ENCODE measurements at places on chromosomes 2 and 18.

GRCh38 chr18:7876354-7877104, 309.4 kb downstream of the PTPRM start:
- no peak for DNase-seq

DNA sequence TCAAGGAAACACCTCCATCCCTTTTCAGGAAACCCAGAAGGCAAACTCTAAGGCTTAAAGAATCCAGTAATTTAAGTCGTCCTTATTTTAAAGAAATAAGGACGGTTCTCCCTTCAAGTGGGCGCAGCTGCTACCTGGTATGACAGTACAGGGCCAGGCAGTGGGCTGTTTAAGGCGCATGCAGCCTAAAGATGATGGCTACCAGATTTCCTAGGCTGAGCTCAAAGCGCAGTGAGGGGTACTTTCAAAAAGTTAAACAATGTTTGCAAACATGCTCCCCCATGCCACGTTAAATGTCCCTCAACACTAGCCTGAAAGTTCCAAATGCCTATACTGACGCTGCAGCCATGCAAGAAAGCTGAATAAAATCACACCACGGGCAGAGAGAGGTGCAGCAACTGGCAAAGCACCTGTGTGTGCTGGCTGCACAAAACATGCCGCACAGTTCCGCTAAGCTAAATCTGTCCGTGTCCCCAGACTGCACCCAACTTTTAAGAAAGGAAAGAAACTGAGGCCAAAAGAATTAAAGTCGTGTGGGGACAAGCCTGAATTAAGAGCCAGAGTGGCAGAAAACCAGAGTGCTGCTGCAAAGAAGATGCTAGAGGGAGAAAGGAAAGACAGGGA, 583 bp downstream of the HIBCH start:
- no peak for DNase-seq

DNA sequence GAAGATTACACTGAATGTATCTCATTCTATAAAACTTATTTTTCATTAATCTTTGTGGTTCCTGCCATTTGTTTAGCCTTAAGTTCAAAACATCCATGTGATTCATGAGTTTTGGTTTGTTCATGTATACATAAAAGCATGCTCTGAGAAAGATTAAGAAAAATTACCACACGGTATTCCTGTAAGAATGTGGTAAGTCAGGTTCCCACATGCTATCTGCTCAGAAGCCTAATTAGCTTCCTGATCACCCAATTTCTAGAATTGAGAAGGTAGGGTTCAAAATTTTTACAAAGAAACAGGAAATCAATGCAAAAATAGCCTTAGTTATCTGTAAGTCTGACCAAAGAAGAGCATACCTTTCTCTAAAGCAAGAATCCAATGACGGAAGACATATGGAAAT, 241.6 kb upstream of the VRK2 start:
- DNase-seq: no peak

GRCh38 chr2:151037434-151037833, 224.2 kb downstream of the RBM43 start:
- no peak for DNase-seq

- DNase-seq: no peak
Observed at GRCh38 chr18:79708412-79708811, 28.8 kb downstream of the CTDP1 start.

DNA sequence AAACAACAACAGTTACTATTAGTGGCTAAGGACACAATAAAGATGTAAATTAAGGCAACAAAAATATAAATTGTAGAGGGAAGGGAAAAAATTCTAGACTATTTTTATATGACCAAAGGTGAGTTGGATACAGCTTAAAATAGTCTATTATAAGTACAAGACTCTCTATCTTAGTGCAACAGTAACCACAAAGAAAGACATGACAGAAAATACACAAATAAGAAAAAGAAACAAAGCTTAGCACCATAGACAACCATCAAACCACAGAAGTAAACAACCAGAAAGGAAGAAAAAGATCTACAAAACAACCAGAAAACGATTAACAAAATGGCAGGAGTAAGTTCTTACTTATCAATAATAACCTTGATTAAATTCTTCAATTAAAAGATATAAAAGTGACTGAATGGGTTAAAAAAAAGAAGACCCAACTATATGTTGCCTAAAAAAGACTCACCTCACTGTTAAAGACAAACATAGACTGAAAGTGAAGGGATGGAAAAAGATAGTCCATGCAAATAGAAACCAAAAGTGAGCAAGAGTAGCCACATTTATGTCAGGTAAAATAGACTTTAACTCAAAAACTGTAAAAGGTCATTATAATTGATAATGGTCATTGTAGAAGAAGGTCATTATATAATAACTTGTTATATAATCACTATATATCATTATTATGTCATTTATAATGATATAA, 62.5 kb downstream of the USP40 start:
- no peak for DNase-seq

DNA sequence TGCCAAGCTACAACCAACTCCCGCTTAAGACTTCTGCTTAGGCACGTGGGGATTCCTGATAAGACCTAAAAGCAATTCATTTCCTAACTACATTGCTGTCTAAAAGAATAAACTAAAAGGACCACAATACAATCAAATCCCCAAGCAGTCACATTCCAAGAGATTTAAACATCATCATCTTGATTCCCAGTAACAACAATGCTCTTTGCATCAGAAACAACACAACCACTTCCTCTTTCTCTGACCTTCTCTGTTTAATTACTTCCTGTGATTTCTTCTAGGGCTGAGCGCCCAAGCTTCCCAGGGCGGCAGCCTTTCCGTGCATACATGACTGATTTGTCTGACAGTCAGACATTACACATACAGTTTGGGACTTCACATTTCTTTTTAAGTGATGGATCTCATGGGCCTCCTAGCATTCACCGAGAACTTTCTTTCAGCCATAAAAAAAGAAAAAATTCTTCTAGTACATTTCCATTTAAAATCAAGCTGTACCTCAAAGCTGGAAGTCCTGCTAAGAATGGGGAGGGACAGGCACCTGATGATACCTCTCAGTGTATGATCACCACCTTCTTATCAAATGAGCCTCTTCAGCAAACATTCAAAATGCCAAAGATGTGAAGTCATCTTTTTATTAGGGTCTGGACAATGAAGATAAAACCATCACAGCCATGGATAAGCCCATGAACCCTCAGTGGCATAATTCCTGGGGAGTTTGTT, 11.5 kb downstream of the SPRED2 start:
- DNase-seq: no peak

GRCh38 chr2:163556511-163556910, 179.3 kb downstream of the FIGN start:
- DNase-seq: no peak

GRCh38 chr2:152542995-152543481, 174.2 kb downstream of the PRPF40A start:
- DNase-seq: peak; percentile 58

GRCh38 chr2:188280811-188281222, 10.9 kb upstream of the GULP1 start:
- no peak for DNase-seq

- DNase-seq: no peak
Observed at GRCh38 chr2:188979187-188980114, 5.3 kb downstream of the COL3A1 start.

GRCh38 chr2:196278491-196278911, 107.1 kb upstream of the STK17B start:
- DNase-seq: peak; percentile 21

DNA sequence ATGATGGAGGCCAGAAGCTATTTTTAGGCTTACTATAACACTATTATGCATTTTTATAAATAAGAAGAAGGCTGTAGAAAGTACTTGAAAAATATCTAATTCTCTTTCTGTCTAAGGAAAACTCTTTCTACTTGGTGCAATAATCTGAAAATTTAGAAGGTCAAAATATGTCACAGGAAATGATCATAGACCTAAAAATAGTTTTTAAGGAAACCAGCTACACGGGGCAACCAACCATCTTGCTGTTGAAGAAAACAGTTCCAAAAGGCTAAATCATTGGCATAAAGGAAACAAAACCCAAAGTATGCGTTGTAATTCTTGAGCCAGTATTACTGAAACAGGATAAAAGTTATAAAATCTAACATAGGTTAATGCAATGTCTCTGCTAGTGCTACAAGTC, 40.2 kb downstream of the SOCS6 start:
- no peak for DNase-seq

- DNase-seq: peak; percentile 35
Observed at GRCh38 chr18:49858309-49859020, 45.1 kb upstream of the ACAA2 start.

DNA sequence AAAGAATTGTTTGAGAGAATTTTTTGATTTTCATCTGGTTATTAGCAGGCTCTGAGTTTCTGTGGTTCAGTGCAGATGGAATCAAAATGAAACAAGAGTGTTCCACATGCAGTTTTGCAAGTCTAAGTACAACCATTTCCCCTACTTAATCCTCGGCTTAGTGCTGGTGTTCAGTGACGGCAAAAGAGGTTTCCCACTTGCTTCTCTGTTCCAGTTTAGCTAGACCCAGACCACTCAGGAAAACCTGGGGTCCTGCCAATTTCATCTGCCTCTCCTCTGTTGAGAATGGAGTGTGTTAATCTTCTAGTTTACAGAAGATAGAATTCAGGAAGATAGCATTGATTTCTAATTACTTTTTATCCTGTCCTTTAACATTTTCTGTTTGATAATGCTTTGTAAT, 996.2 kb upstream of the FANCL start:
- DNase-seq: no peak

GRCh38 chr2:48318116-48318515, 211.8 kb upstream of the STON1 start:
- DNase-seq: no peak

GRCh38 chr18:34932792-34933466, 108.3 kb upstream of the MAPRE2 start:
- no peak for DNase-seq

DNA sequence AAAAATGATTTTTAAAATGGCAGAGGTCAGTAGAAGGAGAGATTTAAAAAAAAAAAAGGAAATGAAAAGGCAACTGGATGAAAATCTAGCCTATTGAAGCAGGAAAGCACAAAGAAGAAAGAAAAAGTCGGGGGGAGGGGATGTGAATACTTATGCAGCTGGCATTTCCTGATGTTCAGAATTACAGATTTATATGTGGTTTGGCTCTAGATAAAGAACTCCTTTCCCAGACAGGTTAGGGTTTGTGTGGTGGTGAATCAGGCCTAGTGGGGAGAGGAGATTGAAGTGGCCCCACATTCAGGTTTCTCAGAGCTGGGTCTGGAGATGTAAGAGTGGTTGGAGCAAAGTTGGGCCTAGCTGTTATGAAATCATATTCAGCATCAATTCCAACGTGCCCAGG, 394.4 kb downstream of the FIGN start:
- no peak for DNase-seq

- DNase-seq: no peak
Observed at GRCh38 chr2:60826111-60826510, 55.3 kb upstream of the REL start.

GRCh38 chr2:43894743-43895142, 56.0 kb downstream of the ABCG8 start:
- no peak for DNase-seq

DNA sequence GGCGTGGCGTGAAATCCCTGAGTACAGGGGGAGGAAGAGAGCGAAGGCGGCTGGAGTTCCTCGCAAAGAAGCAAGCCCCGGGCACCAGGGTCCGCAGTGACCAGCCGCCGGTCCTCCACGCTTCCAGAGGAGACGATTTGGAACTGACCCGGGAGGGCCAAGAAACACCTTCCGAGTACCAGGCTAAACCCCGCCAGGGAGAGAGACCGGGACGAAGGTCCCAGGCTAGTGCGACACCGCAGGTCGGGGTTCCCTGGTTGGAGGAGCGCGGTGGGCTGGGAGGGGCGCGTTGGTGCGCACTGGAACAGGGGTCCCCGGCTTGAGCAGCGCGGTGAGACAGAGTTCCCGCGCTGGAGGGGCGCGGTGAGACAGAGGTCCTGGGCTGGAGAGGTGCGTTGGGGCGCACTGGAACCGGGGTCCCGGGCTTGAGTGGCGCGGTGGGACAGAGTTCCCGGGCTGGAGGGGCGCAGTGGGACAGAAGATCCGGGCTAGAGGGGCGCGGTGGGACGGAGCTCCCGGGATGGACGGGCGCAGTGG, 901 bp downstream of the WDFY1 start:
- no peak for DNase-seq

DNA sequence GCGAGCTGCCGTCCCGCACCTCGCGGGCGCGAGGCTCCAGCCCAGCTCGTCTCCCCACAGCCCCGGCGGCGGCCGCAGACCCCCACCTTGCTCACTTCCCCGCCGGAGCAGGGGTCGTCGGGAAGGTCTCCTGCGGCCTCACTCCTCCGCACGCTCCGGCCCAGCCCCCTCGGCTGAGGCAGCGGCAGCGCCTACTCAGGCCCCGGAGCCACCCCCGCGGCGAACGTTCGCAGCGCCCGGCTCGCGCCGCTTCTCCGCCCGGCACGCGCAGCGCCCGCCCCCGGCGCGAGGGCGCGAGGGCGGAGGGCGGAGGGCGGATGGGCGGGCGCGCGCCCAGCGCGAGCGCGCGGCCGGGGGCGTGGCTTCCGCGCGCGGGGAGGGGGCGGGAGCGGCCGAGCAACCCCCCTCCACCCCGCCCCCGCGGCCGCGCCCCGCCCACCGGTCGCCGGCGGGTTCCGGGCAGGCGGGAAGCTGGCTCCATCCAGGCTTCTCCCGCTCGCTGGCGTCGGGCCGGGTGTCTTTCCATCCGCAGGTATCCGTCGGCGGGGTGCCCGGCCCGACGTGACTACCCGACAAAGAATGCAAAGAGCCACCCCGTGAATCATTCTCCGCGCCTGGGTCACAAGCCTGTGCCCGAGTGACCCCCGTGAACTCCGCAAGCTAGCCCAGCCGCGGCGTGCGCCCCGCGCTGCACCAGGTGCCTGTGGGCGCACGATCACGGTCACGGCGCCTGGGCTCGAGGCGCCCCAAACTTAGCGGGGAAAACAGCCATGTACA, at the start of gene DTNB:
TSS of gene DTNB (minus strand) at position 278 of the 777 bp plus-strand sequence. CDS start 20,917 bp downstream, outside the sequence.
- peak; percentile 72 for DNase-seq

GRCh38 chr2:96095116-96095636, 21.2 kb downstream of the ADRA2B start:
- no peak for DNase-seq

- DNase-seq: no peak
Observed at GRCh38 chr2:183597841-183598240, 473.6 kb downstream of the NUP35 start.

GRCh38 chr2:96824079-96824870, 8.2 kb downstream of the CNNM3 start:
- no peak for DNase-seq

DNA sequence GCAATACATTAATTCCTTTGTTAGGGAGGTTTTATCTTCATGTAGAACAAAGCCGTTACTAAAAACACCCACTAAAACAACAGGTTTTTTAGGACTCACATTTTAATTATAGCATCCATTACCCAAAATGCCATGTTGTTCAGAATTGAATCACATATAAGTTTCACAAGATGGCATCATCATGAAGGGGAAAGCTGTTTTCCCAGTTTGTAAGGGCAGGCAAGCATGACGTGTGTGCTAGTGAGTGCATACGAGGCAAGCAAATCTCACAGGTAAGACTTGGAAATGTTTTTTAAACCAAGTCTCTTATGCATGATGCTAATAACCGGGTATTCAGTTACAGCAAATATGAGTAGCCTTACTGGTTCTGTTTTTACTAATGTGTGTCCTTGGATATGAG, 111.8 kb upstream of the NFATC1 start:
- DNase-seq: no peak

All from T1000 (cell line).